ENCODE measurements at places on chromosomes 2 and 18.

DNA sequence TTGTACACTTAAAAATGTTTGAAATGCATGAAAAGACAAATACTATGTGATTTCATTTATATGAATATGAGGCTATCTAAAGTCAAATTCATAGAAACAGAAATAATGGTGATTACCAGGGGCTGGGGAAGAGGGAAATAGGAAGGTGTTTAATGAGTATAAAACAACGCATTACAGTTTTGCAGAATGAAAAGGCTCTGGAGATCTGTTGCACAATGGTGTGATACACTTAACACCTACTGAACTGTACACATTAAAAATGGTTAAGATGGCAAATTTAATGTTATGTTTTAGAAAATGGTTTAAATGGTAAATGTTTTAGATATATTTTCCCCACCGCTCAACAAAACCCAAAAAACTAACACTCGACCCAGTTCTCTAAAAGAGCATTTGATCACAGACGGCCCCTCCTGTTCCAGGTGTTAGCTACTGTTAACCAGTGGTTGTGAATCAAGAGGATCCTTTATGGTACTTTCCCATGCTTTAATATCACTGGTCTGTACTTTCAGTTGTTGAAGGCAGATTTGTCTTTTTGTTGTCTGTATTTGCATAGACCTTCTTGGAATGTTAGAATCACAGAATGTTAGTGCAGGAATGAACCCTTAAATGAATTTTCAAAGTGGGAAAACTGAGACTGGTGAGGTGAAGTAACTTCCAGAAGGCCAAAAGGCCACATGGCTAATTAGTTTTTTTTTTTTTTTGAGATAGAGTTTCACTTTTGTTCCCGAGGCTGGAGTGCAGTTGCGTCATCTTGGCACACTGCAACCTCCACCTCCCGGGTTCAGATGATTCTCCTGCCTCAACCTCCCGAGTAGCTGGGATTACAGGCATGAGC is 10.2 kb downstream of the RAB10 start:
- no peak for DNase-seq

- DNase-seq, result peak; percentile 20
Measured at GRCh38 chr18:63074981-63075404, 244.6 kb downstream of the BCL2 start.

DNA sequence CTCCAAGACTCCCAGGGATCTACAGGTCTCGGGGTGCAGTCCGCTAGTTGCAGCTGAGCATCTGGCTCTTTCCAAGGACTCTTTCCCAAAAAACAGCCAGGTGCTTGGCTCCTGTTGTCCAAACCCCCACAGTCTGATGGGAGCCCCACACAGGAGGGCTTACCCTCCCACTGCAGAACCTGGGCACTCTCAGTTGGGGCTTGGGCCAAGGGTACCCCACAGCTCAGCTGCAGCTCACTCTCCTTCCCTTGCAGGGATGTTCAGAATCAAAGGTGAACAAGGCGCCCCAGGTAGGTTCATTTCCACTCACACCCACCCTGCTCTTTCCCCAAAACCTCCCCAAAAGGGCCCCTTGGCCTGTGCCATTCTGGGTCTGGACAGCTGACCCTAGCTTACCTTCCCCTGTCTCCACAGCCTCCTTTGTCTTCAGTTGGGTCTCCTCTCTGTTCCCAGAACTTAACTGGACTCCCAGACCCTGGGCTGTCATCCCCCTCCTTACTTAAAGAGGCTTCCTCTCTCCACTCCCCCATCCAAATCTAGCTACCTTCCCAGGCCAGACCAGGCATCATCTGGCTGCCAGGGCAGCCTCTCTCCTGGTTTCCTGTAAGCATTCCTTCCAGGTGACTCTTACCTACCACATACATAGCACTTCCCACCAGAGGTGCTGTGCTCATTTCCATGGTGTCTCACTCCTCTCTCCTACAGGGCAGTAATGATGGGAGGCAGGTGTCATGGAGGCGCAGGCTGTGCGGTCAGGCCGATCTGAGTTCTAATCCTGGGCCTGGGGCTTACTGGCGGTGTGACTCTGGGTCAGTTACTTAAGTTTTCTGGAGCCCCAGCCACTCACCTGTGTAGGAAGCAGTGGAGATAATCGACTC is 29.5 kb downstream of the MARCO start:
- DNase-seq, result no peak

DNA sequence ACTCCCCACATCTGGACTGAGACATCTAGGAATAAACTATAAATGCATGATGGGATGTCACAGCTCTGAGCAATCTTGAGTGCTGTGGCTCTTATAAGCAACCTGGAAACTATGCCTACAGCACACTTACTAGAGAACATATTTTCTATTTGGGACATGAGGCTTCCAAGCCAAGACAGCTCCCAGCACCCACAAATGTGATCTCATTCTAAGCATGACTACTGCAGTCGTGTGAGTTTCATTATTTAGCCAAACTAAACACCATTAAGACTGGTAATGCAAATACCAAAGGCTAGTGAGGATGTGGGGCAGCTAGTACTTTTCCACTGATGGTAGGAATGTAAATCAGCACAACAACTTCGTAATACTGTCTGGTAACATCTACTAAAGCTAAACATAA is 72.5 kb downstream of the RTTN start:
- DNase-seq, result no peak

DNA sequence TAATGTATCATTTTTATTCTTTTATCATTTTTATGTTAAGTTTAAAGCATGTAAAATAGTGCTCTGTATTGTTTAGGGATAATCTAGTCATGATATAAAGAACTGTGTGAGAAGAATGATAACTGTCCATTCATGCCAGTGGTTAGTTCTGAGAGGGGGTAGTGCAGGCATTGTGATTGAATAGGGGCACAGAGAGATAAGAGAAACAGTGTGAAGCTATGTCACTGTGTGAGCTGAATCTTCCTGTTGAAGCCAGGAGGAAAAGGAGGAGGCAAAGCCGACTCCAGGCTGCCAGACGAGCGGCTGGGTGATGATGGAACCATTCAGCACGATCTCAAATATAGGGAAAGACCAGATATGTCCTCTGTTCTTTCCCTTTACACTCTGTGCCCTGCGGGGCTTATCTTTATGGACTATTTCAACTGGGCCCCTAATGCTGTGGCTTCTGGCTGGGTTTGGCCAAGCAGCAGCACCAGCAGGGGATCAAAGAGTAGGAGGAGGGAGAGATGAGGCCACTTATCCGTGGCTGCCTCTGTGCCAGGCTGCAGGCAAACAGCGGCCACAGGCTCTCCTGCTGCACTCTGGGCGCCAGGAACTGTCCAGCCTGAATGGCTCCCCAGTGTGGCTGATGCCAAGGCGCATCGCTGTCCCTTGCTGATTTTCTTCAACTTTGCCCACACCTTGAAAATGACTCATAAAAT is 128.0 kb downstream of the SPP2 start:
- no peak for DNase-seq

DNA sequence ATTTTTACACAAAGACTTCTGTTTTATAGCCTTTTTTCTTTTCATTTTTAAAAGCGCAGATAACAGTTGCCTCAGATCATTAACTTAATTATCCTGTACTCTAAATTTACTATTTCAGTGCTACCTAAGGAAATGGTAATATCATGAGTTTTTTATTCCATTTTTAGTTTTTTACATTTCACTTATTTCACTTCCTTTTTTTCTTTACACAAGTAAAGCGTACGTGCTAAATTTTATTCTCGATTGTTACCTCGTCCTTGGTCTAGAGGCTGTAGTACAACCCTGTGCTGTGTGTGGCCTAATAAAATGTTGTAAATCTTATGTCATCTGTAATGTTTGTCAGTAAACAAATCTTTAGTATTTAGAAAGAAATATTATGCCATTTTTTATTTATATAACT is 49.2 kb downstream of the CRIM1 start:
- no peak for DNase-seq

DNA sequence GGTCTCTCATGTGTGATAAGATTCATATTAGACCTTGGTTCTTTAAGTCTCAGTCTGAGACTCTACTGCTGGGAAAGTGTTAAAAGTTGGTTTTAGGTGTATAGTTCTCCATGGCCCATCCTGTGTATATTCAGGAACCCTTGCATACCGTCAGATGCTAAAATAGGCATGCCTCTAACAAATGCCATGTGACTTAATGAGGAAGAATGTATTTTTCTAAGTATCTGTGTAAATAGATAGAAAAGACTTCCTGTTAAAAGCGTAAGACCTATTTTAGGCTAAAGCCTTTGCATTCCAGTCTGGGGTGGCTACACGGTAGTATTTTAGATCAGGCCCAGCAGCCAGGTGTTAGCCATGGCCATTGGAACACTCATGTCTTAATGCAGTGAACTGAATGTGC is 73.3 kb downstream of the RHBDD1 start:
- no peak for DNase-seq

- DNase-seq, result no peak
Measured at GRCh38 chr2:99806758-99807157, 316.9 kb upstream of the REV1 start.

DNA sequence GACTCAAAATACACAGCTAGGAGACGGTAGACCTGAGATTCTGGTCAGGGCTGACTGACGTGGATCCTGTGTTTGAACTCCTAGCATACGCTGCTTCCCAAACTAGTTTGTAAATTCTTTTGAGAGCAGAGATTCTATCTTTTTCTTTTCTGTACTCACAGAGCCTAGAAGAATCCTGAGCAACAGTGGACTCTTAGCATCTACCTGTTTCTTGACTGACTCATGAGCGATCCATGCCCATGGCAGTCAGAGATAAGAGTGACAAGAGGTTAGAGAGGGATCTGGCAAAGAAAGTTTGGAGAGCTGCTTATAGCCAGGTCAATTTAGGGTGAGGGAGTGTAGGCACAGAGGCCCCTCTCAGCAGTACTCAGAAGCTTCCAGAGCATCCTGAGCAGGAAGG is 41.1 kb upstream of the PPP1CB start:
- no peak for DNase-seq

DNA sequence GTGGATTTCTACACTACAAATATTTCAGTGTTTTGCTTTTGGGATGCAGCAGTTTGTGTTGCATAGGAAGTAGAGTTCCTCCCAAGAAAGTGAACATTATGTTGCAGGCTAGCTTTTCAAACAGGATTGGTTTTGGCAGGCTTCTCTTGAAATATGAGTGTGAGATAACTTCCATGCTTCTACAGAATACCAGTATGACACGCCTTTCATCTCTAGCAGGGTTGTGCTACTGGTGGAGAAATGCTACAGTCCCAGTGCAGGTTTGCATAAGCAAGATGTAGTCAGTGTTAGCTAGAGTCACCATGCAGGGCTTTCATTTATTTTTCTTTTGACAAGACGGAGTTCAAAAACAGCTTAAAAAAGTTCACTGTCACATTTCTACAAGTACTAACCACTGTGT is 17.1 kb upstream of the CAVIN2 start:
- DNase-seq, result no peak

- no peak for DNase-seq
Measured at GRCh38 chr2:32591669-32592463, 36.0 kb upstream of the TTC27 start.

DNA sequence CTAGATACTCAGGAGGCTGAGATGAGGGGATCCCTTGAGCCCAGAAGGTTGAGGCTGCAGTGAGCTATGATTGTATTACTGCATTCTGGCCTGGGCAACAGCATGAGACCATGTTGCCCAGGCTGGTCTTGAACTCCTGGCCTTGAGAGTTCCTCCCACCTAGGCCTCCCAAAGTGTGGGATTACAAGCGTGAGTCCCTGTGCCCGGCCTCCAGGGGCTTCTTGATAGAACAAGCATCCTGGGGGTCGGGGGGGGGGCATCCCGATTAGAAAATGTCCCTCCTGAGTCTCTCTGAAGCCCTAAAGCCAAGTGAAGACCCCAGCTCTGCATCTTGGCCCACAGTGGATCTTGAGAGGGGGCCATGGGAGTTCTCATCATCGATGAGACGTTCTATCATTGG is 22.3 kb upstream of the EFHD1 start:
- DNase-seq, result no peak

DNA sequence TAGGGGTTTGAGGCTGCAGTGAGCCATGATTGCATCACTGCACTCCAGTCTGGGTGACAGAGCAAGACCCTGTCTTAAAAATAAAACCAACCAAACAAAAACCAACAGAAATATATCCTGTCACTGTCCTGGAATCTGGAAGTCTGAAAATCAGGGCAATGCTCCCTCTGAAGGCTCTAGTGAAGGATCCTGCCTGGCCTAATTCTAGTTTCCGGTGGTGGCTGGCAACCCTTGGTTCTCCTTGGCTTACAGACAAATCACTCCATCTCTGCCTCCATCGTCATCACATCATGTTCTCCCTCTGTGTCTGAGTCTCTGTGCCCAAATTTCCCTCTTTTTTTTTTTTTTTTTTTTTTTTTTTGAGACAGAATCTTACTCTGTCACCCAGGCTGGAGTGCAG is 15.9 kb upstream of the VPS4B start:
- no peak for DNase-seq

DNA sequence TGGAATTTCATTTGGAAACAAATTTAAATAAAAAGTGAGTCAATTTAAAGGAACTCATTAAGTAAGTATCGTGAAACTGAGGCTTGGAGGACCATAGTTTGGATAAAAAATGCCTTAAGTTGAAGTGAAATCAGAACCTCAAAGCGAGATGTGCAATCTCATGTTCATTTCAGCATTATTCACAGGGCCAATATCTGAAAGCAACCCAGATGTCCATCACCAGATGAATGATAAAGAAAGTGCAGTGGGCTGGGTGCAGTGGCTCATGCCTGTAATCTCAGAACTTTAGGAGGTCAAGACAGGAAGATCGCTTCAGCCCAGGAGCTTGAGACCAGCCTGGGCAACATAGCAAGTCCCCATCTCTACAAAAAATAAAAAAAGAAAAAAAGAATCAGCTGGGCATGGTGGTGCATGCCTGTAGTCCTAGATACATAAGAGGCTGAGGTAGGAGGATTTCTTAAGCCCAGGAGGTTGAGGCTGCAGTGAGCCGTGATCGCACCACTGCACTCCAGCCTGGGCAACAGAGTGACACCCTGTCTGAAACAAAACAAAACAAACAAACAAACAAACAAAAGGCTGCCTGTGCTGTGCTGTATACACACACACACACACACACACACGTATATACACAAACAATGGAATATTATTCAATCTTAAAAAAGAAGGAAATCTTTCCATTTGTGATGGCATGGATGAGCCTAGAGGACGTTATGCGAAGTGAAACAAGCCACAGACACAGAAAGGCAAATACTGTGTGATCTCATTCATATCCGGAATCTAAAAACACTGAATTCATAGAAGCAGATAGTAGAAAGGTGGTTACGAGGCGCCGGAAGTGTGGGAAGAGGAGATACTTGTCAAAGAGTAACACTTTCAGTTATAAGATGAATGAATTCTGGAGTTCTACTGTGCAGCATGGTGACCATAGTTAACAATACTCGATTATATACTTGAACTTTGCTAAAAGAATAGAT is 14.5 kb downstream of the SH3RF3 start:
- no peak for DNase-seq
